ENCODE measurements at places on chromosomes 12 and 14. TPM values are rescaled to one million over a fixed set of nuclear protein-coding genes. Genes with fewer than 3 reads are reported as not detected.

DNA sequence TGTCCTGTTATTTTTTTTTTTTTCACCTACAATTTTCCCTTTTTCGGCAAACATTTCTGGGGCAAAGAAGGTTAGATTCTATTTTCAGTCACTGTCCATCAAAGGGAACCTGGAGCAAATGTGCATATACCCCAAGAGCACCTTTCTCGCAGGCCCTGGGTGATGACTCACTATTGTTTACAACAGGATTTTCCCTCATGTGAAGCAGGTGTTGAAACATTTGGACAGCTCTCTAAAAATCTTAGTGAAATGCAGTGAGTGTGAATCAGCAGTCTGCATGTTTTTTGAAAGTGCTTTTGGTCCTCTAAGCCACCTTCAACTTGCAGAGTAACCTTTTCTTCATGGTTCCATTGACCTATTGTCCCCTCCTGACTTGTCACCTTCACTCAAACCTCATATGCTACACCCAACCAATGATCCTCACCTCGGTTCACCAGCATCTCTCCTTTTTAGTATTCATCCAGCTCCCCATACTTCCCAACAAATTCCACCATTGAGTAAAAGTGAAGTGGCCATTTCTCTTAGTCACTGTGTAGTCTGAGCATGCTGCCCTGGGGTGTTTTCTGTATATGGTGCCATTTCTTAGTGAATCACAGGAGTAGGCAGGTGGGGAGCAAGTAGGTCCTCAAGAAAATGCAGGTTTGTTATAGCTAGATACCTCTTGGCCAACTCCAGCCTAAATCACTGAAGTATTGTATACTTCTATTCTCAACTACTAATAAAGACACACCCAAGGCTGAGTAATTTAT, 260.2 kb downstream of the BMP4 start:
- DNase-seq = no peak

GRCh38 chr12:47870175-47870781, 34.5 kb downstream of the VDR start:
- no peak for DNase-seq

- DNase-seq = no peak
These were observed 15.0 kb downstream of the SRP54 start for GRCh38 chr14:34997762-34998161.

DNA sequence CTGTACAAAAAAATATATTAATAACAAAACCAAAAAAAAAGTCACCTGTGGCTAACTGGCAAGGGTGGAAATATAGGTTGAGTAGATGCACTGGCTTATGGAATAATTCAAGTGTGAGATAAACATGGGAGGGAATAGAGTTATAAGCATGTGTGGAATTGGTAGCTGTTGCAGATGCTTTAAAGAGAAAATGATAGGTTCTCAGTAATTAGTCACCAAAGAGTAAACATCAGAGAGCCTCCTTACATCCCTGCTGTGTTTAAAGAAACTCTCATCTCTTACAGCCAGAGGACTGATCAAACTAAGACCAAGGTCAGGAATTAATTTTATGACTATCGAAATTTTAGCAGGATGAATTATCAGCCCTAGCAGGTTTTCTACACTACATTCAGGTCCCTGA, 70.5 kb downstream of the EGLN3 start:
- no peak for DNase-seq

- DNase-seq = no peak
These were observed 23.9 kb downstream of the PRICKLE1 start for GRCh38 chr12:42565633-42566032.

GRCh38 chr14:74219277-74220205, 19.7 kb upstream of the VSX2 start:
- no peak for DNase-seq

- no peak for DNase-seq
These were observed 62.7 kb downstream of the RBM19 start for GRCh38 chr12:113903381-113903863.

GRCh38 chr12:122167356-122167925, 6.6 kb downstream of the IL31 start:
- DNase-seq = no peak

GRCh38 chr12:3320881-3321509, 170.0 kb upstream of the PRMT8 start:
- no peak for DNase-seq

- DNase-seq = no peak
These were observed 366.0 kb upstream of the RGS6 start for GRCh38 chr14:71566276-71566675.

GRCh38 chr12:99709116-99709515, 61.6 kb downstream of the GARIN6 start:
- no peak for DNase-seq

GRCh38 chr12:24591079-24591626, 357.7 kb downstream of the BCAT1 start:
- no peak for DNase-seq

ZCRB1 gene
- polyA plus RNA-seq = 106 TPM

ZFYVE26 gene
- polyA plus RNA-seq = 14.1 TPM

LPCAT3 gene
- polyA plus RNA-seq = 63.7 TPM

Measured in left renal cortex interstitium (tissue), 4 donors.